GM12865 (cell line): ENCODE measurements at places on chromosomes 6 and 20.
A peak's percentile ranks its signal among the peaks of the same experiment; 100 is the strongest.

GRCh38 chr20:16052456-16052855 is 520.8 kb downstream of the KIF16B start:
- no peak for DNase-seq

- DNase-seq, result no peak
Measured at GRCh38 chr6:144462058-144462457, 176.9 kb downstream of the UTRN start.

DNA sequence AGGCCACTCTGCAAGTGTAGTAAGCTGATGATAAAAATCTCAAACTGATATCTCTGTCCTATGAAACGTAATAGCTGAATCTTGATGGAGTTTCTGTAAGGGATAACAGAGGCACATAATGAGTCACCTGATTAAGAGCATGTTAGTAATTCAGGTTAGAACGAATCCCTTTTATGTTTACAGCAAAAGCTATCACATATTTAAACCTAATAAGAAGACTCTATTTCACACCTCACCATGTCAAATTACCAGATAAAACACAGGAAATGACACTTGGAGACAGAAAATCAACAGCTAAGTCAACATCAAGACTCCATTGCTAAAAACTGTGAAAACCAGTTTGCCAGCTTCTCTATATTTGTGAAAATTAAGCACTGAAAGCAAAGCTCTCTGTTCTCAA is 11.8 kb downstream of the CST7 start:
- no peak for DNase-seq

DNA sequence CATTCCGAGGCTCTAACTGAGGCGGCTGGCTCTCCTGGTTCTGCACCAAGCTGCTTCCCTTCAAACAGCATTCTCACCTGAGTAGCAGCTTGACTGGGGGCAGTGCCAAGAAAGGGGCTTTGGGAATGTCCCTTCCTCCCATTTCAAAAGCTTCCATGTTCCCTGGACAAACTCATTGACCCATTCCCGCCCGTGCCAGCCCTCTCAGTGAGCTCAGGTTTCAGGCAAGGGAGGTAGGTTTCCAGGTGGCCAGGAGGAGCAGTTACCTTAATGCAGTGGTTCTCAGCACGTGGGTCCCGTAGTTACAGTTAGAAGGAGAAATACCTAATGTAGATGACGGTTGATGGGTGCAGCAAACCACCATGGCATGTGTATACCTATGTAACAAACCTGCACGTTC is 135.2 kb downstream of the ELOVL4 start:
- DNase-seq, result no peak

- DNase-seq, result no peak
Measured at GRCh38 chr6:132215805-132216204, 185.5 kb downstream of the MOXD1 start.

DNA sequence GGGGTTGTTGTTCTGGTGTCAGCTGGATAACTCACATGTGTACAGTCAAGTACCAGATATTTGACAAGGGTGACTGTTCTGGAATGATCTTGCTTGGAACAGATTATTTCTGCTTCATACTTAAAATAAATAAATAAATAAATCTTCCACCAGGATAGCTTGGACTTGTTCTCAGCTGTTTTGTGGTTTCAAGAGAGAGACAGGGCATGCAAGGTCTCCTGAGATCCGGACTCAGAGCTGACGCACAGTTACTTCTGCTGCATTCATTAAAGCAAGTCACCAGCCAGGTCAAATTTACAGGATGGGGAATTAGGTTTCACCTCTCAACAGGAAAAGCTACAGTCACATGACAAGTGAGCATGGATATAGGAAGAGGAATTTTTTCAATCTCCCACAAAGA is 285.0 kb upstream of the SPTLC3 start:
- no peak for DNase-seq

- no peak for DNase-seq
Measured at GRCh38 chr6:141752677-141753076, 380.0 kb upstream of the GJE1 start.

- no peak for DNase-seq
Measured at GRCh38 chr20:34940081-34940481, 15.5 kb downstream of the GSS start.

DNA sequence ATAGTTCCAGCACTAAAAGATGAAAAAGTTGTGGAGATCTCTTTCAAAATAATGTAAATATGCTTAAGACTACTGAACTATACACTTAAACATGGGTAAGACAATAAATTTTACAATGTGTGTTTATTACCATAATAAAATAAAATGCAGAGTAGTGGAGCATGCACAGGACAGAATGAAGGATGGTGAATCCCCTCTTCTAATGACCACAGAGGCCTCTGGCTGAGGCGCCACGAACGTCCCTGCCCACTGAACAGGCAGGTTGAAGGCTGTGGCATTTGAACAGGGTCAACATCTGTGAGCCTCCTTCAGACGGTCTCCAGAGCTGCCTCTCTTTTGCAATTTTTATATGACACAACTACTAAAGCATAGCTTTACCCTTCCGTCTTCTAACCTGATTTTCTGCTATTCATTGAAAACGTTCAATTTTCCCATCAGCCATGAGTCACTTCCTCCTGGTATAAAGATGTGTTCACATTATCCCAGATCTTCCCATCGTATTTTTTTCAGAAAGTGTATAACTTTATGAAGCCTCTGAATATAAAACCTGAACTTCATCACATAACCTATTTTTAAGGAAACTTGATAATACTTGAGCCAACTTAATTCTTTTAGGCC is 37.8 kb downstream of the ADGRF4 start:
- DNase-seq, result no peak

DNA sequence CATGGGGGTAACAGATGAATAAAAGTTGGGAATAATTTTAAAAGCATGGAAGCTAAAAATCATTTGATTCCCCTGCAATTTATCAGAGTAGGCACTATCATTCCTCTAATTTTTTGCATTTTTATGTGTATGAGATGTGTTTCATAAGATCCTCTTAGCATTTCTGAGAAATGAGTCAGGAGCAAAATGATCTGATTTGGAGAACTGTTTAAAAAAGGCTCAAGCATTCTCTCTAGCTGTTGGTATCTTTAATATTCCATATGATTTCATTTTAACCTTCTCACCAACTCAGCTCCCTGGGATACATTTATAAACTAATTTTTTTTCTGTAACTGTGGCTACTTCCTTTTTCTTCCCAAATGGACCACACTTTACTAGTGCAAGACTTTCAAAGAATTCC is 60.9 kb downstream of the MCHR2 start:
- DNase-seq, result no peak

DNA sequence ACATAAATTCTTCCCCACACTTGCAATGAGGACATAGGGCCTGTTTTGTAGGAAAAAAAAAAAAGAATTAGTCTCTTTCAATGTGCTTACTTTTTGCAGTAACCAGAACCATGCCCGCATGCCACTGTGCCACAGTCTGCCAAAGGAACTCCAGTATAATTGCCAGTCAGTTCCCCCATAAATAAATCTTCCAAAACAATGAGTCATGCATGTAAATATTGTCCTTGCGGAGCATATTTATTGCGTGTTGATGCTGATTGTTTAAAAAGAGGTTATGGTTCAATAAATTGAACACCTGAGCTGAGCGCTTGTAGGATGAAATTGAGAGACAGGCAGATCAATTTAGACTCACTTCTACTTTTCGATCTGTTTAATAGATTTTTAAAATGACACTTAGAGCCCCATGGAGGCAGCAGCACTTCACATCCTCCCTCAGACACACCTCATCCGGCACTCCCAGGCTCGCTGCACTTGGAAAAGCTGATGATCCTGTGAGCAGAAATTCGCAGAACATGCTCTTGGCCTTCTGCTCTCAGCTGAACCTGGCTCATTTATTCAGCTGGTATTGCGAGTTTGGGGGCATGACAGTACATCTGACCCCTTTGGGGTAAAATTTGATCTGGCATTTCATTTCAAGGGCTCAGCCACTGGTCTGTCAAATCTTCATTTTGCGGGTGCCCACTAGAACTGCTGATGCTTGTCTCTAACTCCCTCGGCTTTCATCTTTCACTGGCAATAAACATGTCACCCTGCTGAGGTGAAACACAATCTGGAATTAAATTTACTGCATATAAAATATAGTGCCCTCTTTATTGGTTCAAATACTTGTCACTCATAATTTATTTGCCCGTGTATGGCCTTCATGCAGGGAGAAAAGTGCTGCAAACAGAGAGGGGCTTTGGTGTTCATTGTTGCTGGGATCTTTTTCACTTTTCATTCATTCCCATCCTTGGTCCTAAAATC is 371.1 kb upstream of the POU3F2 start:
- no peak for DNase-seq

DNA sequence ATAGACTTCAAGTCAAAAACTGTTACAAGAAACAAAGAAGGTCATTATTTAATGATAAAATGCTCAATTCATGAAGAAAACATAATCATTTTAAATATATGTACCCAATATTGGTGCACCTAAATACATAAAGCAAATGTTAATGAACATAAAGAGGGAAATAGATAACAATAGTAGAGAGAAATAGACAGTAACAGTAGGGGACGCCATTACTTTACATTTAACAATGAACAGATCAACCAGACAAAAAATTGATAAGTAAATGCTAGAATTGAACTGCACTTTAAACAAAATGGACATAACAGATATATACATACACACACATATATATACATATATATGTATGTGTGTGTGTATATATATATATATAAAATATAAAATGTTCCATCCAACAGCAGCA is 37.4 kb downstream of the IL22RA2 start:
- no peak for DNase-seq

DNA sequence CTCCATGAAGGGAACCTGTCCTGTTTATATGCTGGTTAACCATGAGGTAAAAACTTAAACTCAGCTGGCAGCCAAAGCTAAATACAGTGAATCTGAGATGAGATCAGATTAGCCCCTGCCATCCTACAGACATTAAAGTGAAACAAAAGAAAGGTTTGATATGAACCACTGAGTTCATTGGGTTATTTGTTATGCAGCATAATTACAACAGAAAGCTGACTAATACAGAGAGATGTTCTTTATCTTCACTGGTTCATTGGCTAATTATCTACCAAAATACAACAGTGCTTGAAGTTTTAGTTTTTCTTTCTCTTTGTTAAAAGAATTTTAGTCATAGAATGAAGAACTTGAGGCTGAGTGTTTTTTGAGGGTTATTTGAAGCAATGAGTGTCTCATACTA is 307.6 kb upstream of the FERMT1 start:
- no peak for DNase-seq

DNA sequence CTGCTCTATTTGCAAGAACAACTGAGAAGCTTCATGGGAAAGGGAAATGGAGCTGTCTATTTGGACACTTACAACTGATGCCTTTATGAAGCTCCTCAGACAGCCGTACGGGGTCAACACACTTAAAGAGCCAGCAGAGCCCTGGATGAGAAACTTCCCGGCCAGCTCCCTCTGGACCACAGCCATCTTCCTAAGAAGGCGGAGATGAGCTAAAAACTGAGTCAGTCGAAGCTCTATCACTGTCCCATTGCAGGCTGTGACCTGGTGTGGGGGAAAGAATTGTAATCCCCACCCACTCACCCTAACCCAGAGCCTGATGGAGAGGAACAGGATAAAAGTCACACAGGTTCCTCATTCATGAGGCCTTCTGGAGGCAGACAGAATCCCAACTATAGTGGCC is 360.4 kb upstream of the JARID2 start:
- no peak for DNase-seq

DNA sequence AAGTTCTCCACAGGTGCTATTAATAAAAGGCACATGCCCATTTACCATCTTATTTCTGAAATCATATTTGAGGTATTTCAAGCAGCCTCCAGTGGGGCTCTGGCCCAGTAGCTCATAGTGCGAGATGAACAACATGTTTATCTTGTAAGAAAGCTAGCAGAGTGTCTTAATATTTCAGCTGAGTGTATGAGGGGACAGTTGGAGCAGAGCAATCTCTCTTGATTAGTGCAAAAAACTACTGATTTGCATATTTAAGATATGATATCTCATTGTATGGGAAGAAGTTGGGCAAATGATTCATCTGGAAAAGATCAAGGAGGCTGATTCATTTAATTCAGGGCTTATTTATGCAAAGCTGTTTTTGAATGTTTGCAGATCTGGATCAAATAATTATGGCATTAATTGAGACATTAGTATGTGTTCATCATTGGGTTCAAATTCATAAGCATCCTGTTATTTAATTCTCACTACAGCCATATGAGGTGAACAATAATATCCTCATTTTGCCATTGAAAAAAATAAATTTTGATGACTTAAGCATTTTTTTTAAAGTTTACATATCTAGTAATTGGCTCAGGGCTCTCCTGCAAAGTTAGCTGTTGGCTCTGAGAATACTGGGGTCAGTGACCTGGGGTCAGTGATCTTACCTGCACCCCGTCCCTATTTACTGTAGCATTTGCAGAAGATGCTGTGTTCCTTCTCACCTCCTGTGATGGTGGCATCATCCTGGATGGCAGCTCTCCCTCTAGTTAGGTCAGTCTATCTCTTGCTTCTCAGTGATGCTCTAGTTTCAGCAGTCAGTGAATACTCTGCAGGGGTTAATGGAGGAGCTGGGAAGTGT is 24.1 kb upstream of the GCLC start:
- DNase-seq, result no peak

DNA sequence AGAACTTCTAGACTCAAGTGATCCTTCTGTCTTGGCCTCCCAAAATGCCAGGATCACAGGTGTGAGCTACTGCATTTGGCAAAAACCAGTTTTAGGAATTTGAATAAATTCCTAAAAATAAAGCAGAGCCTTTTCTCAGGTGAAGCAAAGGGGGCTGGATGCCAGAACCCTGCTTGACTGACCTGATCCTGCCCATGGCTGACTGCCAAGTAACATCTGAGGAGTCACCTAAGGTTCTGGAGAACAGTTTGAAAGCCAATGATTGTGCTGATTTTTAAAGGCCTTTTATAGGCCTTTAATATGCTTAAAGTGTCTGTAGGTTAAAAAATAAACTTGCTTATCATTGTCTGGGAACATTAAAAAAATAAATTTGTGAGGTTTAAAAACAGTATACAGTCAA is 14.1 kb upstream of the ZSCAN12 start:
- no peak for DNase-seq

DNA sequence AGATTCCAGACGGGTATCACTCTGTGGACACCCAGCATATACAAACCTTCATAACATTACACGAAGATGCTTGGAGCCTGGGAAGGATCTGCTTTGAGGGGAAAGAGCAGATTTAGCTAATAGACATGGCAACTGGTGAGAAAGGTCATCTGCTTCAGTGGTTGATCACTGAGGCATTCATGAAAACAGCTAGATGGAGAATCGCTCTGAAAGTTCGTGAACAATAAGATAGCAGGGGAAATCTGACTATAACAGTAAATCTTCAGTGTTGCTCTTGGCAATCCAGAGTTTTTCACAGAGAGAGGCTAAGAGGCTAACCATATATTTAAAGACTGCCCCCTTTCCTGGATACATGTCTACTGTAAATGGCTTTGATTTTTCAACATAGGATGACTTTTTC is 245.3 kb downstream of the FARS2 start:
- peak; percentile 44 for DNase-seq

DNA sequence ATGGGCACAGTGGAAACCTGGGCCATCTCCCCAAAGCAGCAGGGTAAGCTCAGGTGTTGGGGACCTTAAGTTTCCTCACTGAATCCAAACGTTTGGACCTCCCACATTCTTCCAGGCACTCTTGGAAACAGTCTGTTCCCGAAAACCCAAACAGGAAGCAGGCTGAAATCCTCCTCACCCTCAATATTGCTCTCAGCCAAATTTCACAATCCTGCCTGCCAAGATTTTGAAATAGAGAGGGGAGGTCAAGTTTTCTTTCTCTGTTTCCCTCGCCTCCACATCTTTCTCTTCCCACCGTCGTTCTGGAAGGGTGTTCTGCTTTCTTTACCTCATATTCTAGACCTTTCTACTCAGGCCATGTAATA is 392.0 kb upstream of the SASH1 start:
- DNase-seq, result no peak
